NCI-H1417 (cell line): ENCODE measurements at places on chromosomes 6 and 20.

DNA sequence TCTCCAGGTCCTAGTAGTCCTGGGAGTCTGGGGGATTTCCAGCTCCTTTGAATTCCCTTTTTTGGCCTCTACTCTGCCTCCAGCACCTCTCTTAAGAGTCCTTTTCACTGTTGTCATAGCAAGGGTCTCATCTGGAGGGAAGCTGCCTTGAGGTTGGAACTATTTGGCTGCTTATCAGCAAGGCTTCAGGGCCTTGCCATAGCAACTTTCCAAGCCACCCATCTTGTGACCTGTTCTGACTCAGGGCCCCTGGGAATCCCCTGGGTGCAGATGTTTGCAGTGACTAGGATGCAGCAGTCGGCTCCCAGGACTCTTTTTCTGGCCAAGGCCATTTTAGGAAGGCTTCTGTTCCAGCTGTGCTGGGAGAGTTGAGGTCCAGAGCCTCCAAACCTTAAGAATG, 12.4 kb downstream of the PKIG start:
- DNase-seq, result no peak

DNA sequence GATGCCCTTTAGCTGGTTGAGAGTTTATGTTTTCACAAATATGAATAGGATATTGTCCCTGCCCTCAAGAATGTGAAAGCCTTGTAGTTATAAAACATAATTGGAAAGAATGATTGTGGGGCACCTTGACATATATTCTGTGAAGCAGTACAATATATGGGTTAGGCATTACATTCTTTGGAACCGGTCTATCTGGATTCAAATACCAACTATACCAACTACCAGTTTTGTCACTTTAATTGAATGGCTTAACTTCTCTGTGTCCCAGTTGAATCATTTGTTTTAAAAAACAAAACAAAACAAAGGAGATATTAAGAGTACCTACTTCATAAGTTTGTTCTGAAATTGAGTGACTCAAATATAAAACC, 146.5 kb downstream of the TBC1D32 start:
- no peak for DNase-seq

DNA sequence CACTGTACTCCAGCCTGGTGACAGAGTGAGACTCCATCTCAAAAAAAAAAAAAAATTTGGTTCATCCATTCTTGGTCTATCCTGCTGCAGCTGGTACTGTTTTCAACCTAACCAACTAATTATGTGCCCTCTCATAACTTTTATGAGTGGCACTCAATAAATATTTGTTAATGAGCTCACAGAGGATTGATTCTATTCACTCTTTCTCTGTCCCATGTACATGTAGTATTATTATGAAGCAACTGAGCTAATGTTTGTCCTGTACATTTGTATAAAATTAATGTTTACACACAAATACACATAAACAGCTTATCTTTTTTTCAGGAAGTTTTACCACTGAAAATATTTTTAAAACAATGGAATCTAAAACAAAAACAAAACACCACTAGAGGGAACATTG, 10.1 kb downstream of the RIPOR2 start:
- peak; percentile 55 for DNase-seq

DNA sequence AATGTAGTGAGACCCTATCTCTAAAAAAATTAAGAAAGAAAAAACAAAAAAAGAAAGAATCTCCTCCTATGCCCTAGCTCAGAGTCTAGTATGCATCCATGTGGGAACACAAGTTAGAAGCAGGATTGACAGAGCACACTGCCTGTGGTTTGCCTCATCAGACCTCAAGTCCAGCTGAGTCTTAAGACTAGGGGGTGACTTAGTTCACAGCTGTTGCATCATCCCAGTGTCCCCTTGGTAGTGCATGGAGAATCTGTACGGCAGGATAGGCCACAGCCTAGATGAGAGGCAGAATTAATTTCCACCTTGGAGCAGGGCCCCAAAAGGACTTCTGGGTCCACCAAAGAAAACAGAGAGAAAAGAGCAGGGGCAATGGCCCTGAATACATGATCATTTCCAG, 13.7 kb downstream of the PNPLA1 start:
- DNase-seq, result no peak
